IPS DF 19.7 (cell line): ENCODE measurements at places on chromosomes 7 and 10.

GRCh38 chr7:6106140-6106904, 75.1 kb downstream of the ANKRD61 start:
- DNase-seq, result no peak

GRCh38 chr10:12800302-12800701, 201.2 kb downstream of the CCDC3 start:
- DNase-seq, result no peak

GRCh38 chr7:34675749-34676374, 17.8 kb downstream of the NPSR1 start:
- peak; percentile 23 for DNase-seq

GRCh38 chr10:3652886-3653285, 132.1 kb downstream of the KLF6 start:
- no peak for DNase-seq

GRCh38 chr7:46486256-46487206, 565.5 kb upstream of the IGFBP3 start:
- no peak for DNase-seq

DNA sequence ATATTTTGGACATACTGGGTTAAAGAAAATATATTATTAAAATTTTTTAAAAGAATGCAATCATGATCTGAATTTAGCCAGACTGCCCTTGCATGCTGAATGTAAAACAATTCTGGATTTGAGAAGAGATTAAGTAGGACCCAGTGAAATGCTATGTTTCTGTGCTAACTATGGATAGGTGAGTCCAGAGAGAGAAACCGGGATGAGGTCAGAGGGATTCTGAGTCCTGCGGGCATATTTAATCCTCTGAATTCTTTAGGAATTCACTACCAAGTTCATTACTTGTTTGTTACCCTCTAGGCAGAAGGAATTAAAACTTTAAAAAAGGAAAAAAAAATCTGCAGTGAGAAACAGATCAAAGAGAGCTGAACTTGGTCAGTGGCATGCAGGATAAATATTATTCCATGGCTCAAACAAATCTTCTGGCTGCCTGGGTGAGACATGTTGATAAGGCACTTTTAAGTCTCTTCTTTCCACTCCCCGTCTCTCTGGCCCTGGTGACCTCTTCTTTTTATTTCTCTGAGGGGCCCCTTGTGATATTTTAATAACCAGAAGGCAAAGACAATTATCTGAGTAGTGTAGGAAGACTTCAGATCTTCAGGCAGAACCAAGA, 50.2 kb upstream of the LYZL1 start:
- DNase-seq, result no peak

- DNase-seq, result no peak
These were observed 64.0 kb downstream of the BBS9 start for GRCh38 chr7:33193308-33193864.
